RCC 7860 (cell line): ENCODE measurements at places on chromosomes 2 and 18.
A peak's percentile ranks its signal among the peaks of the same experiment; 100 is the strongest.

- no peak for DNase-seq
Observed at GRCh38 chr2:239476029-239476756, 75.4 kb upstream of the HDAC4 start.

DNA sequence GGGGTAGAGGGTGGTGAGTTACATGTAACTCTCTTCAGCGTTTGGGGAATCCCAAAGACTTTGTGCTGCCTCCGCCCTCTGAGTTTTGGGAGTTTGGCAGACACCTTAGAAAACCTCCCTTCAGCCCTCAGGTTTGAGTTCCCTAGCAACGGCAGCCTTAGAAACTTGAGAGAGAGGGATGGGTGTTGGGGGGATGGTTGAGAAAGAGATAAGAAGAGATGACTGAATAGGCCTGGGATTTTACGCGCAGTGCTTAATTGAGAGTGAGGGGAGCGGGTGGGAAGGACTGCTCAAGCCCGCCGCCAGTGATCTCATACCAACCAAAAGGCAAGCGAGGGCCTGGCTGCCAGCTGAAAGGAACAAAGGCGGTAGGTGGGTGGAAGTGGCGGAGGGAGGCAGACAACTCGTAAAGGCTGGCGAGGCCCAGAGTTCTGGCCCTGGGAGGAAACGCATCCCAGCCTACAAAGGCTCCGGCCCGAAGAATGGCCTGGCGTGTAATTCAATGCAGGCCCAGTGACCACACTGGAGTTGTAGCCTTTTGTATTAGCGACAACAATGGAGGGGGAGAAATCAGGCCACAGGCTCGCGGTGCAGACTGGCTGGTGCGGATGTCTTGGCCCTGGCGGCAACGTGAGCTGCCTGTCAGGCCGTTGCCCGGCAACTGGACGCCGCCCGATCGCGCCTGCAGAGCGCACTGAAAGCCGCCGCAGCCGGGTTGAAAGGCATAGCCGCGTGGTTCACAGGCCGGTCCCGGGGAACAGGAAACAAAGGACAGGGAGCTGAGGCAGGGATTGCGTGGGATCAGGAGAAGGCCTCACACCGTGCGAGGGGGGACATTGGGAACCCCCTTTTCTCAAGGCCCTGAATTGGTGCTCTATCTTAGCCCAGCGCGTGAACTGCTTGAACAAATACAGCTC, 39.9 kb upstream of the DARS1 start:
- DNase-seq, result no peak

DNA sequence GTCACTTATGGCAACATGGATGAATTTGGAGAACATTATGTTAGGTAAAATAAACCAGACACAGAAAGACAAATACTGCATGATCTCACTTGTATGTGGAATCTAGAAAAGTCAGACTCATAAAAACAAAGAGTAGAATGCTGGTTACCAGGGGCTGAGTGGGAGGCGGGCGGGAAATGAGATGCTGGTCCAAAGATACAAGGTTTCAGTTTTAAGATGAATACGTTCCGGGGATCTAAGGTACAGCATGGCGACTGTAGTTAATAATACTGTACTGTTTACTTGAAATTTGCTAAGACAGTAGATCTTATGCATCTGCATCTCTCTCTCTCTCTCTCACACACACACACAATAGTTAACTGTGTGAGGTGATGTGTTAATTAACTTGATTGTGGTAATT, 14.2 kb downstream of the FAM110C start:
- DNase-seq, result no peak

DNA sequence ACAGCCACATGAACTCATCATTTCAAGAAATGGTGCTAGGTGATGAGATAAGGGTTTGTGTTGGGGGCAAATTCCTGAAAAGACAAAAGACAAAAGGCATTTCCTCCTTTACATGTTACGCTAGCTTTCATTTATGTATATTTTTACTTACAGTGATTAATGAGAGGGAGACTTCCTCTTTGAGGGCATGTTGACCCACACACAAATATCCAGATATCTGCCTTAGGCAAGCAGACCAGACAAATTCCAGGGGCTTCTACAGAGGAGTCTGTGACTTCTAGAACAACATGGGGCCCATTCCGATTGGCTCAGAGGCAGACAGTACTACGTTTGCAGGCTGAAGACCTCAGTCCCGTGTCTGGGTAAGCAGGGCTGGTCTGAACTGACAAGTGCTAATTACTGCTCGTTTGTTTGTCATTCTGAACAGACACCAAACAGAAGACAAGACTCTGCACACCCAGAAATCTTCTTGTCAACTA, 74.8 kb upstream of the ST6GAL2 start:
- no peak for DNase-seq

GRCh38 chr2:24827321-24828237, 34.4 kb downstream of the CENPO start:
- DNase-seq, result peak; percentile 57

- no peak for DNase-seq
Observed at GRCh38 chr2:212943351-212943750, 208.1 kb downstream of the IKZF2 start.

DNA sequence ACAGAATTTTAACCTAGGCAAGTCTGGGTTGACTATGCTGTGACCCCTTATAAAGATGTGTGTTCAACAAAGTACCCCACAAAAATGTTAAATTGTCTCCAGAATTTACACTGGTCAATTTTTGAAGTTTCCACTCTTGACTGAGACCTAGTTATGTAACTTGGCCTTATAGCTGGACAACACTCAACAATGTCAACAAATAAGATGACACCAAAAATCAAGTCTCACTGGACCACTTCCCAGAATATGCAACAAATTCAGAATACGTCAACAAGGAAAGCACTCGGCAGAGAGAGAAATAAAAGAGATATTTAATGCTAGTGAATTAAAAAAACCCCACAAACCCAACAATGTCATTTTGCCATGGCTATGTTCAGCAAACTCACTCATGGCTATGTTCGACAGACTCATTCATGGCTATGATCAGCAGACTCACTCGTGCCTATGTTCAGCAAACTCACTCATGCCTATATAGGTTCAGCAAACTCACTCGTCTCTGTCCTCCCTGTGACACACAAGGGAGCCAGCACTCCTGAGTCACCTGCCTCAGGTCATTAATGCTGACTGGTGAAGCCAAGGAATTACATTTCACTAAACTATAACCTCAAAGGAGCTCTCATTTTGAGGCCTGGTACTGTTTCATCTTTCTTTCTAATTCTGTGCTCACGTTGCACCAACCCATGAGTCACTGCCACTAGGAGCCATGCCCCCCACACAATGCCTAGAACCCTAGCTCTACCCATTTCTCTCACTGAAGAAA, 72.7 kb downstream of the PTPN2 start:
- DNase-seq, result peak; percentile 16
